CD4-positive, alpha-beta T cell treated with Interleukin-12 subunit alpha and Interleukin-12 subunit beta, for 1 hour (primary cell): ENCODE measurements at places on chromosomes 5 and 9.

DNA sequence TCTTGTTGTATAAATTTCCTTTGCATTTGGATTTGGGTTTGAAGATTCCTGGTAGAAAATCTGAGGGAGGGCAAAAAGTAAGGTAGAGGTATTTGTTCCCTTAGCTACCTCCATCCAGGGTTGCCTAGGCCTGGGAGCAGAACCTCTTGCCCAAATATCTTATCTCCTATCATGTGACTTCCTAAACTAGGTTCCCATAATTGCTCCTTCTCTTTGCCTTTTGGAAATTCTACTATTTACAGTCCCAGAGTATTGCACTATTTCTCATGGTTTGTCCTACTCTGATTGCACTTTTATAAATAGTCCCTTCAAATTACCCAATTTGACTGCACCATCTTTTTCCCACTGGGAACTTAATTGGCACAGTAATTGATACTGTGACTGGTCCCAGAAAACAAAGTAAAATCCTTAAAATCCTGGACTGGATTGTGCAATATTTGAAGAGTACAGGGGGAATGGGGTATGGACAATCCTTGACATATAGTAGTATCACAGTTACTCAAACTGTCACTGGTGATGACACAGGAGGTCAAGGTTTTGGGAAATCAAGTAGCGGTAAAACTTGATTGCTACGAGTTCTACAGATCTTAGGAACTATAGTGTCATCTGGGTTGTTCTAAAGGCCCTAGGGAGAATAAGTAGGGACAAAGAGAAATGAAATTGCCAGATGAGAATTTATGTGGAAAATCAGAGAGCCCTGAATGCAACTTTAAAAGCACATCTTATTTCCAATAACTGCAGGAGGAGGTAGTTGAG is 31.5 kb upstream of the TMED7 start:
- DNase-seq: no peak

- DNase-seq: no peak
These were observed 38.0 kb downstream of the ZNF622 start for GRCh38 chr5:16427587-16427986.

DNA sequence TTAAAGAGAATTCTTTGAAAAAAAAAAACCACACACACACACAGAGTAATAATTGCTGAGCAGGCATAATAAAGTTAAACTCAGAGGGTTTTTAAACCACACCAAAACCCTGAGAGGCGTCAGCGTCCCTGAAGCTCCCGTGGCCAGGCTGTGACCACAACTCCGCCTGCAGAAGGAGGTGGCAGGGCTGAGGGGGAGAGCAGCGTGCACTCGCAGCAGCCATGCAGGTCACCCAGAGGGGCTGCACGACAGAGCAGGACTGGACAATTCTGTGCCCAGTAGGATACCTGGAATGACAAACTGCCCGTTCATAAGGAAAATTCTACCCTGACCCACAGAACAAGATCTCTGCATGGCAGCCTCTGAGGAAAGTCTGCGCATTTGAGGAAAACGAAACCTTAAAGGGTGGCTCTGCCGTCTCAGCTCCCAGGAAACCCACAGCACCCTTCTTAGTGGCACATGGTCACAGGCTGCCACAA is 44.0 kb downstream of the ROR2 start:
- DNase-seq: peak; percentile 55

DNA sequence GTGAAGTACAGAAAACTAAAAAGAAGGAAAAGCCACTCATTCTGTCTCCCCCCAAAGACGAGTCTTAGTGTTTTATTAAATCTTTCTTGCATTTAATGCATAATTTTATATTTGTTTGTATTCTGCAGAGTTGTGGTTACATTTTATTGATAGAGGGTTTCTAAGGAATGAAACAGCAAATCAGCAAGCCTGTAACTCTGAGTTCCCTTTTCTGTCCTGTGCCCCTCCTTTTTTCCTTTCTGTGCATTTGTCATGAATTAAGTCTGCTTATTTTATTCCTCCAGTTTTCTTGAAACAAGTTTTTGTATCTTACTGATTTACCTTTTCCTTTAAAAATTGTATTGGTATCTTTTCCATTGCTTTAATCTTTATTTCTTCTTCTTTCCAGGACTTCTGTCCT is 132.8 kb downstream of the MUSK start:
- DNase-seq: no peak

GRCh38 chr5:34604119-34604675 is 51.9 kb upstream of the RAI14 start:
- DNase-seq: no peak

DNA sequence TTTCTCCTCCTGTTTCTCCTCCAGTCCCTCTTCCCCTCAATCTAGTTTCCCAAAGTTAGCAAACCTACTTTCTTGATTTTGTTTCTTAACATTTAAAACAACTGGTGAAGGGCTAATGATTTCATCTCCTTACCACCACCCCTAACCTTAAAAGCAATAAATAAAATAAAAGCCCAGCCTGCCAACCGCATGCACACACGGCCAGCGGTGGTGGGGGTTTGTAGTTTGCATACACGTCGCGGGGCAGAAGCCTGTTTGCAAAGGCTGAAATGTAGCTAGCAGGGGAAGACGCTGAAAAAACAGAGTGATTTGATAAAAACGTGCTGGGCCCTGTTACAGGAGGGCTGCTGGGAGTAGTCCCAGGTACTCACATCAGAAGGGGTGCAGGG is 1.9 kb upstream of the DMRT2 start:
- DNase-seq: no peak

GRCh38 chr5:34047143-34047542 is 4.1 kb upstream of the C1QTNF3 start:
- DNase-seq: no peak

- DNase-seq: no peak
These were observed 321.0 kb downstream of the AGTPBP1 start for GRCh38 chr9:85420750-85421149.

GRCh38 chr5:22249209-22249729 is 603.9 kb downstream of the CDH12 start:
- no peak for DNase-seq

DNA sequence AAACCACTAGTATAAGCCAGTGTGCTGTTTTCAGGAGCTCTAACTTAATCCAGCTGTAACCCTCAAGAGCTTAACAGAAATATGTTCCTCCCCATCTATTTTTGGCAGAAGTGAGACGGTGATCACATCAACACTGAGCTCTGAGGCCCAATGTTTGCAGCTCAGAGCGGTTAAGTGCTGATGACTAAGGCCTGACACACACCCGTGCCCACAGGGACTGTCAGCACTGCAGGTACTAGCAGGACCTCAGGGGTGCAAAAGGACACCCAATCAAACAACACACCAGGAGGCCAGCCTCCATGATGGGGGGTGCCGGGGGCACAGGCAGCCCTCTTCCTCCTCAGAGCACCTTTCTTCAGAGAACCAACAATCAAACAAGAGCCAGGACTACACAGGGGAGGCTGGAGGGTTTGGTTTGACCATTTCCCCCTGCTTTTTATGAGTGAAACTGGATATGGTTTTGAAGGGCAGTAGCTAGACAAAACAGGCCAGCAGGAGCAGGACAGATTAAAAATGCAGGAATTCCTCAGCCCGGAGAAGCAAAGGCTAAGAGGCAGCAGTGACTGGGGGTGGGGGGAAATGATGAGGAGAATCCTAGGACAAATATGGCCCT is 61.3 kb downstream of the RAPGEF1 start:
- DNase-seq: peak; percentile 84

DNA sequence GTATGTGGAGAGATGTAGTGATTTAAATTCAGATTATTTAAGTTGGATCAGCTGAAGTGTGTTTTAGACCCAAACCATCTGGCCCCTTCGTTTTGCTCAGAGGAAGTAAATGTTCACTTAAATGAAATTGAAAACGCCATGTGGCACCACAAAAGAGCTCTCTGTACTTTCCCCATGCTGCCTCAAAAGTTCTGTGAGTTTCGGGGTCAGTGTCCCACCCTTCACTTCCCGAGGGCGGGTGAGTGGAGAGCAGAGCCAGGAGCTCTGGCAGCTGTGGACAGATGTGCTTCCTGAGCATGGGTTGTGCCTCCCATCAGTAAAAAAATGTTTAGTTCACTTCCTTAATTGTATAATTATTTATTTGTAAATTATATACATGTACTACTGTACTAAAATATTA is 48.4 kb downstream of the PSD2 start:
- DNase-seq: no peak

DNA sequence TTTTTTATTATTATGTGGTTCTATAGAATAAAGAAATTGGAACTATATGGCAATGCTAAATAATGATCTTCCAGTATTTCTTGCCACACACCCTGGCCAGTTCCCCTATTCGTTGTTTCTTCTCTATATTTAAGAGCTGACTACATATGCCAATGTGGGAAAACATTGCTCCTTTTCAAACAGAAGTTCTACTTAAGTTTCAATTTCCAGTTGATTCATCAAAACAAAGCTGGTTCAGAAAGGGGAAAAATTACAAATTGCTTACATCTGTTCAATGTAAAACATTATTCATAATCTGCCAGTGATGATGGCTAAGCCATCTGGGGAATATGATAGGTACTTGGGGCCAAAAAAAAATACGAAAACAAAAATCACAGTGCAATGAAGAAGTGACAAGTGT is 76.9 kb downstream of the ST8SIA4 start:
- DNase-seq: no peak

DNA sequence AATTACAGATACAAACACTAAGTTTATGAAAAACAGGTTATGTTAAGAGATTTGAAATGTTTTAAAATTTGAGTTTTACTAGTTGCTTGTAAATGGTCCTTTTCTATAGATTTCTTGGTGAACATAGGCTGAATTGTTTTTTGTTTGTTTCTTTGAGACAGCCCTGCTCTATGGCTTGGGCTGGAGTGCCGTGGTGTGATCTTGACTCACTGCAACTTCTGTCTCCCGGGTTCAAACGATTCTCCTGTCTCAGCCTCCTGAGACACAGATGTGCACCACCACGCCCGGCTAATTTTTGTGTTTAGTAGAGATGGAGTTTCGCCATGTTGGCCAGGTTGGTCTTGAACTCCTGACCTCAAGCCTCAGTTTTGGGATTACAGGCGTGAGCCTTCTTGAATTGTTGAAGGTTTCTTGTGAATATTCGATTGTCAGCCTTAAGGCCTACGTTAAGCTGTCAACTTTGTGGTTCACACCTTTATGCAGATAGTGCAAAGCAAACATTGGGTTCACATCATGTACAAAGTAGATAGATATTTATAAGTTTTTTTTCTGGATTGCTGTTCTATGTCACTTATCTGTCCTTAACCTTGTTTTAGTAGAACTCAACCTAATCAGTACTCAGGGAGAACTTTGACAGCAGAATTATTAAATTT is 26.2 kb downstream of the UHRF2 start:
- peak; percentile 25 for DNase-seq

GRCh38 chr5:147140558-147140957 is 94.3 kb upstream of the STK32A start:
- DNase-seq: no peak

DNA sequence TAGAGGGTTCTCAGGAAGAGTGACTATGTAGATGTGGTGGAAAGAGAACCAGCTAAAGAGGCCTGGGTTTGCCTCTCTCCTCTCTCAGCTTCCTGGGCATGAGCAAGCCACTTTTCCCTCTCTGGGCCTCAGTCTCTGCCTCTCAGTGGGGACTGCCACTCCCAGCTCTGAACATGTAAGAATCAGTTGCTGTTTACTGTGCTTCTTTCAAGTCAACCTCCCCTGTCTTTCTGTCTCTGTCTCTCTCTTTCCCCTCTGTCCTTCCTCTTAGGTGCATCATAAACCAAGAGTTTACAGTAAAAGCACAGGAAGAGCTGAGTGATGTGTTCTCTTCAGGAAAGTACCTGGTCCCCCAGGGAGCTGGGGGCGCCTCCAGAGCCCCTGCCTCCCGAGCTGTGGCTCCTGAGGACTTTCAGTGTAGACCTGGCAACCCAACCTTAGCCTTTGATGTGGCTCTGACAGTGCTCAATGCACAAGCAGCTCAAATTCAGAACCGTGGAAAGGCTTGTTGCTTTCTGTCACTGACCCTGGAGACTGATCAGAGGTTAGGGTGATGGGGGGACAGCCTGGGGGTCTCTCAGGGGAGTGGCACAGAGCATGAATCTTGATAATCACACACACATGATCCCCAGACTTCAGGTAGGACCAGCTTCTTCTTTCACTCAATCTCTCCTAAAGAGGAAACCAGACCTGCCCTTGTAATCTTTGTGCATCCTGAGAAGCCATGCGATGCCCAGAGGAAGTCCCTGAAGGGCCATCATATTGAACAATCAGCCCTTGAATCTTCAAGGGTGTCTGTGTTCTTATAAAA is 59.4 kb upstream of the TNFSF8 start:
- DNase-seq: peak; percentile 39

DNA sequence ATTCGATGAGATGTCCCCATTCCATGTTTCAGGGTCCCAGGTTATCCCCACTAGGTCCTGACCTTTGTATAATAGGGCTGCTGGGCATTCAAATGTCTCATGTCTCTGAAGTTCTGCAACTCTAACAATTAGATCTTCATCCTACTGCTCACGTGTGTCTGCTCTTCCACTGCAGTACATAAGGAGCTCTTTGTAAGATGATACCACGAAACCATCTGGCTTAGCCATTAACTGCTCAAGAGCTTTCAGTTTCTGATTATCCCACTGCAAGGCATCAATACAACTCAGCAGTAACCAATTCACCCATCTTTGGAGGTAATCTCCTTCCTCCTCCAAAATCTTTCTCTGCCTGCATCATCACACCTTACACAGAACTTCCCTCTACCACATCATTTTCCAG is 49.9 kb upstream of the PPP2CA start:
- DNase-seq: no peak

- no peak for DNase-seq
These were observed 13.5 kb downstream of the BTNL9 start for GRCh38 chr5:181053488-181054121.

DNA sequence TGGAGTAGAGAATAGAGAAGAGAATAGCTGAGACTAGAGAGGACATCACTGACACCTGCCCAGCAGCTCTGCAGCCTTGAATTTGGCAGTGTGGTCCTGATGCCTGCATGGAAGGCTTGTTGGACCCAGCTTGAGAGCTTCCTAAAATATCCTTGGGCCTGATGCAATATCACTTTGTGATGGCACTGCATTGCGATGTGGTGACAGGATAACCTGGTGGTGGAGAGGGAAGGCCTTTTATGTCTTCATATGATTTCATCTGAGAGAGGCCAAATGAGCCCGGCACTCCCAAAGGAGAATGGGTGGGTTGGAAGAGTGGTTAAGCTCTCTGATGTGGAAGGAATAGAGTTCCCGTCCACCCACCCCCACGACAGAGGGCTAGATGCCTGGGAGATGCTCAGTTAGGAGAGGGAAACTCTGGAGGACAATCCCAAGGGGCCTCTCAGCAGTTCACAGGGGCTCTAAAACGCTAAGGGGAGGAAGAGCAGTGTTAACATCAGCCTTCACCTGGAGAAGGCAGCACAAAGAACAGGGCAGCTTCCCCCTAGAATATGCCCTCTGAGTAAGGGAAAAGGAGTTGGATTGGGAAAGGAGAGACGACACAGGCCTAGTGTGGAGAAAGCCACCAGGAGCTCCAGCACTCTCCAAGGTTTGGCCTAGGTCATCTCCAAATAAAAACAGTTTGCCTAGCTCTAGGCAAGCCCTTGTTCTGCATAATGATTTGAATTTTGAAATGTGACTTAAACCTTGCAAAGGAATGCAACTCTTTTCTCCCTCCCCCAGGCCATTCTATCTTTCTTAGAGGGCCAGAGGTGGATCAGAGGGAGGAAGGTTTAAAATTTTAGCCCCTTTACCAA is 99.8 kb upstream of the SSBP2 start:
- DNase-seq: no peak

GRCh38 chr9:27722866-27723265 is 149.6 kb upstream of the C9orf72 start:
- DNase-seq: no peak

- DNase-seq: no peak
These were observed 177.1 kb downstream of the ATP10B start for GRCh38 chr5:160674901-160675300.
